Activated gamma-delta T cell treated with anti-CD3 and anti-CD28 coated beads, Interleukin-2, amount 50 U/mL, for 16 hours (primary cell): ENCODE measurements at places on chromosomes 1 and 21.

DNA sequence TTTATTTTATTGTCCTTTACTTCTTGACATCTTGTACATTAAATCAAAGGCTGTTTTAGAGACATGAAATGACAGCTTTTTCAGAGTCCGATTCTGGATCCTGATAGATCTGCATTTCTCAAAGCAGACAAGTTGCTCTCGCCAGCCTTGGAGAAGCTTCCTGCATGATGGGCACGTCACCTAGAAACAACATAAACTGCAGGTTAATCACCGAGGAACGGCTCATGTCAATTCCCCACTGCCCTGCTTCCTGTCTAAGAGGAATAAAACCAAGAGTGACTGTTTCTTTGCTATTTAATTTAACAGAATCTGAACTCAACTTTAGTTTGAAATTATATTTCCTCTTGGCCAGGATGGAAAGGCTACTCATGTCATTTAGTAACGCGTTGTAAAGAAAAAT, 77.0 kb downstream of the RWDD3 start:
- DNase-seq, result no peak

- no peak for DNase-seq
Measured at GRCh38 chr21:24671901-24672300, 935.4 kb downstream of the MRPL39 start.

DNA sequence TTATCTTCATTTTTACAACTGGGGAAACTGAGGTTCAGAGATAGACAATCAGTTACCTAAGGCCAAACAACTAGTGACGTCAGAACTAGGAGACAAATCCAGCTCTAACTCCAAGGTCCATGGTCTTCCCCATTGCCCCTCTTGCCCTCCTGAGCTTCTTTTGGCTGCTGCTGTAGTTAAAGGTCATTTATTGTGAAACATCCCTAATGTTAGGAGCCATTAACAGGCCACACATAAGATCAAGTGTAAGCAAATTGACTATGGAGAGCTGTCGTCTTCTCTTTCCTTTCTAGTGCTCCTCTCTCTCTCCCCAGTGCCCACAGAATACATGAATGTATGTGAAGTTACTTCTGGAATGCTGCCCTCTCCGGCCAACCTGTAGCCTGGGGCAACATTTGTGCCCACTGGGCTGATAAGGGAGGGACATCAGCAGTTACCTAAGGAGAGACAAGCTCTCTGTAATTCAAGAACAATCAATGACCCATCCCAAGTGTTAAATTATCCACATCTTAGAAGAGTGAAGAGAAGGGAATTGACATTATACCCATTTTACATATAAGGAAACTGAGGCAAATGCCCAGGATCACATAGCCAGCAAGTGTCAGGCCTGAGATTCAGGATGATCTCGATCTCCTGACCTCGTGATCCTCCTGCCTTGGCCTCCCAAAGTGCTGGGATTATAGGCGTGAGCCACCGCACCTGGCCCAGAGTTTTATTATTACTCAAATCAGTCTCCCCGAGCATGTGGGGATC, 40.1 kb downstream of the PTAFR start:
- DNase-seq, result no peak

DNA sequence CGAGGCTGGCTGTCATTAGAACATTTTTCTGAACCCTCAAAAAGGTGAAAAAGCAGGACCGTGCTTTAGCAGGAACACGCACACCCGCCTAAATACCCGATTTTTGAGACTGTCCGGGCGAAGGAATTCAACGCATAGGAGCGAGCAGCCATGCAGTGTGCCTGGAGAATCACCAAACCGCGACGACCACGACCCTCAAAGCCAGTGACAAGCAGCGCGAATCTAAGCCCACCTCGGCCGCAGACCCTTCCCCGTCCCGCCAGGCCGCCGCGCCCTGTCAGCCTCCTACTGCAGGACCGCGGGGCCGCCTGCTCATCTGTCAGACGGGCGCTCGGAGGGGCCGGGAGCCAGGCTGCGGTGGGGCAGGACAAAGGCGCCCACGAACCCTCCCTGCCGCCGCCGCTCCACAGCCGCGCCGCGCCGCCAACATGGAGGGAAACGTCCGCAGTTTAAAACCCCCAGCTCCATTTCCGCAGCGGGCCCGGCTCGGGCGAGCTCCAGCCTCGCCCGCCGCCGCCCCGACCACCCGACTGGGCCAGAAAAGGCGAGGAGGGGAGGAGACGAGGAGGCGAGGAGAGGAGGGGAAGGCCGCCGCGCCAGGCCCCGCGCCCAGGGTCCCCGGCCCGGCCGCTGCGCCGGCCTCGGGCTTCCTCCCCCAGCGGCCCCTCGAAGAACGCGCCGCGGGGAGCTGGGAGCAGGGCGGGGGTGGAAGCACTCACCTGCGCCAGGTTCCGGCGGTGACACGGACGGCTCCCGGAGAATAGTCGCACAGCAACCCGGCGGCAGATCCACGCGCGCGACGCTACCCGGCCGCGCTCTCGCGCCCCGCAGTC, at the start of gene LBR:
Gene LBR, minus strand, starts transcription at position 804 of the 833 bp plus-strand sequence. CDS start 3,963 bp downstream, outside the sequence.
- DNase-seq, result no peak

- DNase-seq, result no peak
Measured at GRCh38 chr1:192635939-192636338, at the start of gene RGS13. Gene RGS13, plus strand, starts transcription at chr1:192636147. Its CDS starts 8,188 bp downstream, at chr1:192644335.

GRCh38 chr1:66274634-66275033, 259.3 kb upstream of the SGIP1 start:
- DNase-seq, result no peak

GRCh38 chr1:233912447-233912846, 8.0 kb downstream of the SLC35F3 start:
- DNase-seq, result no peak

- DNase-seq, result no peak
Measured at GRCh38 chr1:76185207-76185606, 110.7 kb downstream of the ST6GALNAC3 start.

DNA sequence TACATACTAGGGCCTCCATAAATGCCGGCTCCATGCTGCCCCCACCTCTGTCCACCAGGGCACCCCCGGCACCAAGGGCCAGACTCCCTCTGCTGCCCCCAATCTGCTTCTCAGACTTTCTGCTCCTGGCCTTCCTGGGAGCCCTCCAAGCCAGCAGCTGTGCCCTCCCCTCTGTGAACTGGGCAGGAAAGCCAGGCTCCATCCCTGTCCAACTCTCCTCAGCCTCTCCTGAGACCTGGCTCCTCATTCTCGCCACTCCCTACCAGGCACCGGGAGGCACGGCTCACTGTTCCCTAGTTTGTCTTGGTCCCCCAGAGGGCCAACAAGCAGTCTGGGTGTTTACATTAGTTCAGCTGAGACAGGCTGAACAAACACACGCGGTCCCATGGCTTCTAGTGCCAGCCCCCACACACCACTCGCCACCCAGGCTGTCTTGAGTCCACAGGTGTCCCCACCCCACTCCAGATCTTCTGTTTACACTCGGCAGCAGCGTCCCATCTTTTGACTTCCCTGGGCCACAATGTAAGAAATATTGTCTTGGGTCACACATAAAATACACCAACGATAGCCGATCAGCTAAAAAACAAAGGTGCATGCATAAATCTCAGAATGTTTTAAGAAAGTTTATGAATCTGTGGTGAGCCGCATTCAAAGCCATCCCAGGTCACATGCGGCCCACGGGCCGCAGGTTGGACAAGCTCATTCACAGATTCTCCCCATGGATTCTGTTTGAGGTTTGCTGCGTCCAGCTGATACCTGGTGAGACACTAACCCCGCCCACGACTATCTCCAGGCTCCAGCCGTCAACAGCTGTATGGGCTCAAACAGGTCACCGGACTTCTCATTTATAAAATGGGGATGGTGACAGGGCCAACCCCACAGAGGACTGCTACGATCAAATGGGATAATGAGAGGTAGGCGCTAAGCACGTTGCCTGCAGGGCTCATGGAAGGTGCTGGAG, 29.5 kb upstream of the ECE1 start:
- no peak for DNase-seq

DNA sequence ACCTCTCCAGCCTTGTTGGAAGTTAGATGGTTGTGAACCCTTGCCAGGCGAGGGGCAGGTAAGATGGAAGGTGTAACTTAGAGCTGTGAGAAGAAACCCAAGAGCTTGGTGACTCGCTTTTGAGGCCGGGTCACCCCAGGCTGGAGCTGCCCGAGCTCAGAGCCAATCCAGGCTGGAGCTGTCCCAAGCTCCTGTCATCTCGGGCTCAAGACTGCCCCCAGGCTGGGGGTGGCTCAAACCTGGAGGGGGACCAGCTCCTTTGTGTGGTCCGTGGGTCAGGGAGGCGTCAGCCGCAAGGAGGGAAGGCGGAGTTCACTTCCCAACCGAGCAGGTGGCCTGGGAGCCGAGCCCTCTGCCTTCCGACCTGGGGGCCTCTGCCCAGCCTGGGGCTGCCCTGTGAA, 2.0 kb downstream of the HUNK start:
- no peak for DNase-seq

GRCh38 chr1:235410467-235410866, 43.2 kb downstream of the TBCE start:
- no peak for DNase-seq

DNA sequence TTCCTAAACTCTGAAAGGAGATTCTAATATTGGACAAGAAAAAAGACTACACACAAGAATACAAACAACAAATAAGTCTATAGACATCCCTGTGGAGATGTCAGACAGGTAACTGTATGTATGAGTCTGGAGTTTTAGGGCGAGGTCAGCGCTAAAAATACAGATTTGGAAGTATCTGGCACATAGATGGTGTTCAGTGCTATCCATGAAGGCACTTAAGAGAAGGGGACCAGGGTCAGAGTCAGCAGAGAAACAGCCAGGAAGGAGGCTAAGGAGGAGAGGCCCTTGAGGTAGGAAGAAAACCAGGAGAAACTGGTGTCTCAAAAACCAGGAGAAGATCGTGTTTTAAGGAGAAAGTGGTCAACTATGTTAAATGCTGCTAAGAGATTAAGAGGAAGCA, 18.1 kb downstream of the ZMPSTE24 start:
- DNase-seq, result no peak

DNA sequence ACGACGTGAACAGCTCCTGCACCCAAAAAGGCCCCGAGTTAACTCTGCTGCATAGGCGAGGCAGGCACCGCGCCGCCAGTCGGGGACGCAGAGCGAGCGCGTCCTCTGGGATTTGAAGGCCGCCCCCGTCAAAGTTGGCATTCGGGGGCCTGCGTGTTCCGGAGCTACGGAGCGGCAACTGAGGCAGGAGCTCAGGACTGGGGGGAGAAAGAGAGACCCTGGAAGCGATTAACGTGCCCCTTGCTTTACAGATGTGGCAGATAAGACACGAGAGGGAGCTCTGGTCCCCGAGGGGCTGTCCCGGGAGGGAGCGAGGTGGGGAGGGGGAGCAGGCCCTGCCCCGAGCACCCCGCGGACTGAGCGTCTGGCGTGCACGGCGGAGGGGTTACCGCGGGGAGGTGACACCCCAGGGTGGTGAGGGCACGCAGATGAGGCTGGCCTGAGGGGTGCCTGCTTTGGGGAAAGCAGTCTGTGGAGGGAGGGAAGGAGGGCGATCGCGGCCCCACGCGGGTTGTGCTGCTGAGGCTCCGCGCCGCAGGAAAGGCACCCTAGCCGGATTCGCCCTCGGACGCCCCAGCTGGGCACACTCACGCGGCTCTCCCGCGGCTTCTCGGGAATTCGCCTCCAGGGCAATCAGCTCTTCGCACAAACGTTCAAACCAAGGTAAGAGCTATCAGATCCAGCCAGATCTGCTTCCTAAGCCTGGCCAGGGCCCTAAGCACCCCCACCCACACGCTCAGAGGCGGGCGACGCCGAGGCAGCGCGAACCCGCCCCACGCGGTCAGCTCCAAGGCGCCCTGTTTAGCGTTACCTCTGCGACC, 26.5 kb downstream of the ACTA1 start:
- no peak for DNase-seq

DNA sequence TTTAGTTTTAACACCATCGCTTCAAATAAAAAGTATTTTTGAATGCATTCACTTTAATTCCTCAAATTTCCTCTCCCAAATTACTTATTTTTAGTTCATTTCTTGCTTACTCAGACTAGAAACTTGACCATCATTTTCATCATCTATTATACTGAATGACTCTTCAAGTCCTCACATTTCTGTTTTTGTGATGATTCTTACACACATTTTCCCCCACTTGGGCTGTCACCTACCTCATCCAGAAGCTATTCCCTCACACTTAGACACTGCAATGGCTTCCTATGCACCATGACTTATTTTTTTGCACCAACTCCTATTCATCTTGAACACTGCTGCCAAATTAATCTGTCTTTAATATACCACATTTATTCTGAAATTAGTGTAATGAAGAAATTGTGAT, 239.6 kb upstream of the DUSP10 start:
- no peak for DNase-seq

GRCh38 chr1:4113897-4114296, 213.8 kb upstream of the C1orf174 start:
- no peak for DNase-seq

- DNase-seq, result no peak
Measured at GRCh38 chr1:40974945-40975344, 4.6 kb upstream of the CTPS1 start.

DNA sequence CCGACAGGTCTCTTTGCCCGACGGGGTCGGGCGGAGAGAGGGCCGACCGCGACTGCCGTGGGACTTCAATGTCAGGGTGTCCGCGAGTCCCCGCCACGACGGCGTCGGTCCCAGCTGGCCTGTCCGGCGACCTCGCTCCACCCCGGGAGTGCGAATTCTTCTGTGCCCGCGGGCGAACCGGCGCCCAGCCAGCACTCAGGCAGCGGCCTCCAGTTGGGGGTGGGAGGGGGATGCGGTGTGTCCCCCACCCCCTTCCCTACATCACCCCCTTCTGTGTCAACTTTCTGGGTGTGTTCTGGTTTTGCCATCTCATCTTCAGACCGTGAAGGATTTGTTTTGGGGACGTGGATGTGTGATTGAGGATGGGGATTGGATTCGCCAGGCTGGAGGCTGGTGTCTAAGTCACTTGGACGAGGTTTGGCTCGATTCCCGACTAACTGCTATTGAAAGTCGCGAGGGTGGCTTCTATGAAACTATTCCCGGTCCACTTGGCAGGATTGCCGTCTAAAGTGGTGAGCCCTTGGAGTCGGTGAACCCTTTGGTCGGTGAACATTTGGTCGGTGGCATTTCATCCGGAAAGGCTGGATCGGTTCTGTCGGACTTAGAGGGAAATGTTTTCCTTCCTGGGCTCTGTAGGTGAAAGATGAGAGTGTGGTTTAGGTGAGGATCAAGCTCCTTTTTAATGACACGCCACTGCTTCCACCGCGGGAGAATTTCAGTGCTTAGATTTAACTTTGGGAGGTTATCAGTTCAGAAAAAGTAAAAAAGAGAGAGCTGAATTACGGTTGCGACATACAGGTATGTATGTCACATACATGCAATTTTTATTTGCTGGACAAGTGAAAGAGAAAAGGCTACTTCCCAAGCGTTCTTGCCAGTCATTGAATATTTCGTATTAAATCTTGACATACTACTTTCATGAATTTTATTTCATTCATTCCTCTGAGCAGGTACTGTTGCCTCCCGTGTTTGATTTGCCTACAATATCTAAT, 771 bp downstream of the ABCD3 start:
- DNase-seq, result no peak

GRCh38 chr1:232952514-232953499, 2.4 kb downstream of the NTPCR start:
- no peak for DNase-seq

GRCh38 chr1:178361847-178362246, 134.9 kb downstream of the CLEC20A start:
- no peak for DNase-seq
